ENCODE measurements at places on chromosomes 5 and 9.

- DNase-seq: no peak
Observed at GRCh38 chr5:148805326-148806290, 20.8 kb upstream of the ADRB2 start.

DNA sequence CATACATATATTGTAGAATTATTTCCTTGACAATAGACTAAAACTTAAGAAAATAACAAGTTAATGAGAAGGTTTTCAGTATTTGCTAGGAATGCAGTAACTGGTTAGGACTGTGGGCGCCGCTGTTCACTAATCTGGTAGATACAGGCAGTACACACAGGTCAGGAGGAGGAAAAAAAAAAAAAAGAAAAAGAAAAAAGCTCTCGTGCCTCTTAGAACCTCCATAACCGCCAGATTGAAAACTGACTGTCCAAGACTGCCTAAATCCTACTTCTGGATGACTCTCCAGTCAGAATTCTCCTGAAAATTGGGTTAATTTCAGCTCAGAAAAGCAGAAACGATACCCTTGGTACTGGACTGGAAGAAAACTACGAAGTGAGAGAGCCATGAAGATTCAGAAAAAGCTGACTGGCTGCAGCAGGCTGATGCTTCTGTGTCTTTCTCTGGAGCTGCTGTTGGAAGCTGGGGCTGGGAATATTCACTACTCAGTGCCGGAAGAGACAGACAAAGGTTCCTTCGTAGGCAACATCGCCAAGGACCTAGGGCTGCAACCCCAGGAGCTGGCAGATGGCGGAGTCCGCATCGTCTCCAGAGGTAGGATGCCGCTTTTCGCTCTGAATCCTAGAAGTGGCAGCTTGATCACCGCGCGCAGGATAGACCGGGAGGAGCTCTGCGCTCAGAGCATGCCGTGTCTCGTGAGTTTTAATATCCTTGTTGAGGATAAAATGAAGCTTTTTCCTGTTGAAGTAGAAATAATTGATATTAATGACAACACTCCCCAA, at the start of gene PCDHGA1:
Gene PCDHGA1, plus strand, starts transcription at position 216 of the 782 bp plus-strand sequence.
- no peak for DNase-seq

DNA sequence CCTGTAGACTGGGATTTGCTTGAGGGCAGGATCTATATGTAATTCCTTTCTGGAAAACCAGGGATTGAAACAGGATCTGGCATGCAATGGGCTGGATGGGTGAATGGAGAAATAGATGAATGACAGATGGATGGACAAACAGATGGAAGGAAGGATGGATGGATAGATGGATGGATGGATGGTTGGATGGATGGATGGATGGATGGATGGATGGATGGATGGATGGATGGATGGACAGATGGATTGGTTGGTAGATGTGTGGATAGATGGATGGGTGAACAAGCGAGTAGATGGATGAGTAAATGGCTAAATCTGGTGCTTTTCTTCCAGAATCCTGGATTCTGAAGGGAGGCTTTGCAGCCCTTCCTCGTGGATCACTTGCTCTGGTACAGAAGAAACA, 162.5 kb upstream of the SMIM23 start:
- no peak for DNase-seq

- peak; percentile 11 for DNase-seq
Observed at GRCh38 chr5:139906661-139907060, 111.1 kb downstream of the PSD2 start.

DNA sequence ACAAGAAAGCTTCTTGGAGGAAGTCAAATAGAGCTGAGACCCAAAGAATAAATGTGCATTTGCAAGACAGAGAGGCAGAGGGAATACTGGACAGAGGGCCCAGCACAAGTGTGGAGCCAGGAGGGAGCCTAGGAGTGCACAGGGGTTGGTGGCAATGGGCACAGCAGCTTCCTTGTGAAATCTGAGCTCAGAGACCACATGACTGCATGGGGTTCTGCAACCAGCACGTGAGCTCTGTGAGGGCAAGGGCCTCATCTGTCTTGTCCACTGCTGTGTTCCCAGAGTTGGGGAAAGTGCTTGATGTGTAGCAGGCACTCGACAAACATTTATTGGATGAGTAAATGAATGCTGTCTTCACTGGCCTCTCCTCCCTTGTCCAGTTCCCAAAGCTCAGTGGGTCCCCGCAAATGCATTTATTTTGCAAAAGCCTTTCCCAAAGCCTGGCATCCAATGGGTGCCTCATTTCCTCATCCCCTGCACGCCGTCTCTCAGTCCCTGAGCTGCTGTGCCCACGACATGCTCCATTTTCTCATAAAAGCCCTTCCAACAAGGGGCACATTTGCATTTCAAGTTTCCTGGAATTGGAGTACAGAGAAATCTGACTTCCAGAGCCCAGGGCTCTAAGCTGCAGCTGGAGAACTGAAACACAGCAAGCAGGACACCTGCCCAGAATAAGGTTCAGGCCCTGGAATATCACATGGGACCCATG, 58.5 kb downstream of the KCNIP1 start:
- peak; percentile 32 for DNase-seq

GRCh38 chr5:140325486-140325885, 20.9 kb downstream of the HBEGF start:
- DNase-seq: no peak

- no peak for DNase-seq
Observed at GRCh38 chr5:76414788-76415187, 11.7 kb downstream of the IQGAP2 start.

DNA sequence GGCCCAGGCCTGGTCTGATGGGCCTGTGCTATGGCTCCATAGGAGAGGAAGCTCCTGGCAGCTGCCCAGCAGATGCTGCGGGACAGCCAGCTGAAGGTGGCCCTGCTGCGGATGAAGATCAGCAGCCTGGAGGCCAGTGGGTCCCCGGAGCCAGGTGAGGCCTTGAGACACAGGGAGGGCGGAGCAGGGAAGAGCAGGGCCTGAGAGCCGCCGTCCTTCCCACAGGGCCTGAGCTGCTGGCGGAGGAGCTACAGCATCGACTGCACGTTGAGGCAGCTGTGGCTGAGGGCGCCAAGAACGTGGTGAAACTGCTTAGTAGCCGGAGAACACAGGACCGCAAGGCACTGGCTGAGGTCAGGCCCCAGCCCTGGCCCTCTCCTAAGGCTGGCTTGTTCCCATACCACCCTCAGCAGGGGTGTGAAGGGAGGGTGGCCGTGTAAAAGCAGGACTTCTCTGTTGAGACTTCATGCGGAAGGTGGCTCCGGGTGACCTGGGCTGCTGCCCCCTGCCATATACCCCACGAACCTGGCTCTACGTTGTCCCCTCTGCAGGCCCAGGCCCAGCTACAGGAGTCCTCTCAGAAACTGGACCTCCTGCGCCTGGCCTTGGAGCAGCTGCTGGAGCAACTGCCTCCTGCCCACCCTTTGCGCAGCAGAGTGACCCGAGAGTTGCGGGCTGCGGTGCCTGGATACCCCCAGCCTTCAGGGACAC, 4.5 kb downstream of the PKN3 start:
- DNase-seq: no peak

DNA sequence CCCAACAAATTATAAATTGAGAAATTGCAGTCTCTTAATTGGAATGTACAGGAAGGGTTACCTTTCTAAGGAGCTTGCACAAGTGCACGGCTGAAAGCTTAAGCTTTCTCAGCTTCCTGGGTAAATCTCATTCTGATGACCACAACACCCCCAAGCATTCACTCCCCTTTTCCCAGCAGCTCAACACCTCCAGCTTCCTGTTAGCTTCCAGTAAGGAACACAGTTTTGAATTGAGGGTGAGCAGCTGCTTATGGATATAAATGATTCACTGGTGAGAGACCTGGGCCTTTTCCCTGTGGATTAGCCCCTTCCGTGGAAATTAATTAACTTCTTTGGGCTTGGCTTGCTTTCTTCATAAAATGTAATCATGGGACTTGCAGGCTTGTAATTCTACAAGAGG, 101.2 kb downstream of the SLC28A3 start:
- no peak for DNase-seq

DNA sequence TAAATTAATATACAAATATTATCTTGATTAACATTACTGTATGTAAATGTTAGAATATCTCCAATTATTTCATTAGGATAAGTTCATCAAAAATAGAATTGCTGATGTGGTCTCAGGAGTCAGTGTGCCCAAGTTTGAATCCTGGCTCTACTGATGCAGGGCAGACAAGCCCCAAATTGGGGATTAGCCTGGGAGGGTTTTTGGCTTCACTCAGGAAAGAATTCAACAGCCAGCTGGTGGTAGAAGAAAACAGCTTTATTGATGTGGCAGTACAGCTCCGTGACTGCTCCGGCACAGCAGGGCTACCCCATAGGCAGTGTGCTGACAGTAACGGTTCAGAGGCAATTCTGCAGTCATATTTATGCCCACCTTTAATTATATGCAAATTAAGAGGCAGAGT, 32.5 kb downstream of the COL27A1 start:
- no peak for DNase-seq

DNA sequence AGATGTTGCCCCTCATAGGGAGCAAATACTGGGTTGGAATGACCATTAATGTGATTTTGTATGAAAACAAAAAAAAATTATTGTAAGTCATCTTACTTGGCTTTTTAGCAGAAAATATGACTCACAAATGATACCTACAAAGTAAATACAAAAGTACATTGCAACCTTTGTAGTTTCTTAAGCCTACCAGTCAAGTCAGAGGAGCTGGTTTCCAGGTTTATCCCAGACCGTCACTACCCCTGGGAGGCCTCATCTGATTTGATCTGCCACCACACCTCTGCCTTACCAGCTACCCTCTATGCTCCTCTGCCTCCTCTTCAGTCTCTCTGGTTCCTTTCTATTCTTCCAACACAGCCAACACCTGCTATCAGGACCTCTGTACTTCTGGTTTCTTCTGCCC, 349.9 kb upstream of the CCNH start:
- no peak for DNase-seq

GRCh38 chr5:30438785-30439184, 754.7 kb upstream of the CDH6 start:
- DNase-seq: no peak

GRCh38 chr5:102931085-102931725, 176.1 kb downstream of the PAM start:
- DNase-seq: no peak

DNA sequence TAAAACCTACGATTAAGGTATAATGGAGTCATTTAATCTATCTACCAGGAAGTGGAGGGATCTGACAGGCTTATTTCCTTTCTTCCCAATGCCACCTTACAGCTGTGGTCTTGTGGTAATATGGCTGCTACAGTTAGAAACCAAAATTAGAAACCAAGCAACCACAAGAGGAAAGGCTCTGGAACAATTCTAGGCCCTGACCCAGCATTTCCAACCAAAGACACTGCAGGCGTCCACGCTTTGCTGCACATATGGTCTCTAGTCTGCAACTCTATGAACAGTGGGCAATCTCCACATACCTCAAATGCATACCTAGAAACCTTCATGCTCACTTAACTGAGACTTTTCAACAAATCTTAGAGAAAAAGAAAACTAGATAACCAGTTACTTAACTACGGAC, 339.1 kb downstream of the NFIB start:
- DNase-seq: no peak

DNA sequence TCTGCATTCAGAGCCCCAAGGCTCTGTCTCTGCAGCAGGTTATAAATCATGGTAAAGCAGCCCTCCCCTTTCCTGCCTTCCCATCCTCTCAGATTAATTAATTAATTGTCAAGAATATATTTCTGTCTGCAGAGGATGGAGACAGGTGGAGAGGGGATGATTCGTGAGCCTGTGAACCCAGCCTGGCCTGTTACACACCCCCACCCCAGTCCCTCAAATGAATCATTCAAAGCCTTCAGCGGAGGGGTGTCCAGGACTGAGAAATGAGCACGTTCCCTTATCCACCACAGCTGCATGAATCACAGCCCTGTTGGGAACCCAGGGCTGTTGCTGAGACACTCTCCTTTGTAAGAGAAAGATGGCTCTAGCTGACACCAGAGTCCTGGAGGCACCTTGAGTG, 56.0 kb downstream of the NIPAL4 start:
- DNase-seq: no peak

DNA sequence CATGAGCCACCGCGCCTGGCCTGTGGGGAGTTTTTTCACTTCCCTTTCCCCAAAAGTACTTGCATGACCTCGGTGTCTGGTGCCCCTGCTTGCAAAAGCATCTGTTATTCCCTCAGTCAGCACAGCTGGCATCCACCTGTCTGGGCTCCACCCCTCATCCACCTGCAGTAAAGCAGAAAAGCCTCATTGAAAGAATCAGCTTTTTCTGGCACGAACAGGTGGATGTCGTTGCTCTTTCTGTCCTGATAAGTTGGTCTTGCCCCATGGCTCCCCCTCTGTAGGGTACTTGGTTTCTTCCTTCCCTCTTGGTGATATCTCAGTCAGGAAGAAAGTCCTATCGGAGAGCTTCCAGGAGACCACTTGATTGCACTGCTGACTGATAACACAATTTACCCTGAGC, 37.4 kb downstream of the WWC1 start:
- DNase-seq: no peak

DNA sequence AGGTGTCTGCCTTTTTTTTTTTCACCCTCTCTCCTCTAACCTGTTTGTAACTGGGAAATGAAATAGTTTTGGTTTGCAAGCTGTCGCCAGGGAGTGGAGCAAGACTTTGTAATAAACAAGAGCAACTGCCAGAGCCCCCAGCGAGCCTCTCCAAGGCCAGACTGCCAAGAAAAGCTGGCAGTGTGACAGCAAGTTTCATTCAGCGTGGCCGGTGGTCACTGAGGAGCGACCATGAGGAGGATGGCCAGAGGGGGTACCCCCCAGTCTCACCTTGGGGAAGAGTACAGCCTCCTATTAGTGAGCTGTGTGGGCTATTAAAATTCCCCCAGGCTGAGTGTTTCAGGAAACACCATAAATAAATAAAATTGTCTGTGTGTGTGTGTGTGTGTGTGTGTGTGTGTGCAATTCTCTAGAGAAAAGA, 49.9 kb downstream of the ZFAND5 start:
- DNase-seq: peak; percentile 73

DNA sequence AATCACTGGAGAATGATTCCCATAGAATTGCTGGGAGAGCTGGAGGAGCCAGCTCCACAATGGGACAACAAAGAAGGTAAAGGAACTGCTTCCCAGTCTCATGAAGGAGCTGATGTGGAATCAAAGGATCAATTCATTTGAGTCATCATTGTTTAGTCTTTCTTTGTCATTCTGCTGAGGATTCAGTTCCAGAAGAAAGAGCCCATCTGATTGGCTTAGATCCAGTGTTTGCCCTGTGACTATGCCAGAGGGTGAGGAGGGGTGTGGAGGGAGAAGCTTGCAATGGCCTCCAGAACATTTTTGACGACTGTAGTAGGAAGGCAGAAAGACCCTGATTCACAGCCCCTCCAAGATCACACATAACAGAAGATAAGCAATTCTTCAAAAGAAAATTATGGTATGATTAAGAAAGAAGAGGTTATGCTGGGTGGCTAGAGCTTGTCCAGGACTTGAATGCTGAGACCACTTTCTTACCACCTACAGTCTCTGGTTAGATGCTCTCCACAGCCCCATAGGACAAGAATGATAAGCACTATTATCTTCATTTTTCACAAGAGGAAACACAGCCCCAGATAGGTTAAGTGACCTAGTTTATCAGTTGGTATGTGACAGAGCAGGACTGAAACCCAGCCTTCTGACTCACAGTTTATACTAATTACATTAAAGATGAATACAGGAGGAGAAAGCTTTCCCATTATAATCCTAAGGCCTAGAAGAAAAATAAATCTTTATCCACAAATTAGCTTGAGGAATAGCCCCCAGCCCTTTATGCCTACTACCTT, 363.1 kb downstream of the PRELID2 start:
- no peak for DNase-seq
